ENCODE measurements at places on chromosomes 2 and 18.
A peak's percentile ranks its signal among the peaks of the same experiment; 100 is the strongest.

DNA sequence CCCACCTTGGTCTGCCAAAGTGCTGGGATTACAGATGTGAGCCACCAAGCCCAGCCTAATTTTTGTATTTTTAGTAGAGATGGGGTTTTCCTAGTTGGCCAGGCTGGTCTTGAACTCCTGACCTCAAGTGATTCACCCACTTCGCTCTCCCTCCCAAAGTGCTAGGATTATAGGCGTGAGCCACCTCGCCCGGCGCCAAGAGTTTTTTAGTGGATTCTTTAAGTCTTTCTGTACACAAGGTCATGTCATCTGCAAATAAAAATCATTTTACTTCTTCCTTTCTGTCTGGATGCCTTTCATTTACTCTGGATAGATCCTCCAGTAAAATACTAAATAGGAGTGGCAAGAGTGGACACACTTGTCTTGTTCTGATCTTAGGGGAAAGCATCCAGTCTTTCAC is 61.7 kb downstream of the KCMF1 start:
- no peak for DNase-seq

DNA sequence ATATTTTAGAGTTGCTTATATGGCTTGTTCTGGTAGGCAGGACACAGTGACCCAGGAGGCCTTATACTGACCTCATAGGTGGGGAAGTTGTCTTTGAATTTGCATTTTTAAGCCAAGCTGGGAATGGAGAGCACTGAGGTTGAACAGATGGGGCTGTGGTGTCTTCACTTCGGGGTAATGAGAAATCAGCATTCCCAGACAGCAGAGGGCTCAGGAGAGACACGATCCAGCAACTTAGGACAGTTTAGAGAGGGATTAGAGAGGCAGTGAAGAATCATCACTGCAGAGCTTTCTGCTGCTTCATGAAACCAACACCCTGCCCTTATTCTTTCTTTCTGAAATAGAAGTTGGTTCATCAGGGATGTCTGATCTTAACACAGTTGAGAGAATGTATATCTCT is 202.4 kb downstream of the TDRD15 start:
- no peak for DNase-seq

DNA sequence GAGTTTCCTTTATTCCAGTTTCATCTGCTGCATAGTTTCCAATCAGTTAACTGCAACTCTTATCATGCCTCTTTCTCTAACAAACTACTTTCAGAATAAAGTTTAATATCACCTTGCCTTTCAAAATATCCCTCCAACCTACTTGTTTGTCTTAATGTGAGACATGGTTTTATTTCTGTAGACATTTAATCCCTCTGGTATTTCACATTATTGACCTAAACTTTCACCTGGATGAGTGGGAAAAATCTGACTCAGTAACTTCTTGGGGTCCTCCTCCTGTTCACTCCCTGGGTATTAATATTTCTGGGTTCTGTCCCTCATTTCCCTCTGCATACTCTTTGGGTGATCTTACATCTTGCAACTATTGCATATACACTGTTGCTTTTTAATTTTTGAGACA is 27.9 kb downstream of the MSH6 start:
- no peak for DNase-seq

GRCh38 chr18:22253676-22254075 is 84.3 kb downstream of the GATA6 start:
- DNase-seq, result no peak

GRCh38 chr2:233979748-233980147 is 62.6 kb downstream of the TRPM8 start:
- DNase-seq, result no peak

DNA sequence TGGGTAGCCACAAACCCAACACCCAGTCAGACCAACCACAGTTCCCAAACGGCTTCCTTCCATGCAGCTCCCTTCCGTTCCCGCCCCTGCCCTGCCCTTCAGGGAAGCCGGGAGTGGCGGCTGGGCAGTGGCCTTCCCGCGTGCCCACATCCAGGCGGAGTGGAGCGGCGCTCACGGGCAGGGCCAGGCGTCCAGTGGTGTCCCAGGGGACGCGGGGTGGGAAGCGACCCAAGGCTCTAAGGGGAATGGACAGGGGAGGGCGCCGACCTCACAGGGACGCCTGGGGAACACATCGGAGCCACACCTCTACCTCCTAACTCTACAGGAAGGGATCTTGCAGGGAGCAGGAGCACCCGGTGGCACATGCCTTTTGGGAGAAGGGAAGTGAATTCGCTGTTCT is 225.9 kb upstream of the MGAT5 start:
- no peak for DNase-seq

- no peak for DNase-seq
Observed at GRCh38 chr2:20450201-20450999, 3.5 kb downstream of the RHOB start.

GRCh38 chr2:61763605-61764034 is 90.2 kb downstream of the FAM161A start:
- peak; percentile 77 for DNase-seq

GRCh38 chr18:57077005-57077765 is 69.7 kb upstream of the BOD1L2 start:
- no peak for DNase-seq

DNA sequence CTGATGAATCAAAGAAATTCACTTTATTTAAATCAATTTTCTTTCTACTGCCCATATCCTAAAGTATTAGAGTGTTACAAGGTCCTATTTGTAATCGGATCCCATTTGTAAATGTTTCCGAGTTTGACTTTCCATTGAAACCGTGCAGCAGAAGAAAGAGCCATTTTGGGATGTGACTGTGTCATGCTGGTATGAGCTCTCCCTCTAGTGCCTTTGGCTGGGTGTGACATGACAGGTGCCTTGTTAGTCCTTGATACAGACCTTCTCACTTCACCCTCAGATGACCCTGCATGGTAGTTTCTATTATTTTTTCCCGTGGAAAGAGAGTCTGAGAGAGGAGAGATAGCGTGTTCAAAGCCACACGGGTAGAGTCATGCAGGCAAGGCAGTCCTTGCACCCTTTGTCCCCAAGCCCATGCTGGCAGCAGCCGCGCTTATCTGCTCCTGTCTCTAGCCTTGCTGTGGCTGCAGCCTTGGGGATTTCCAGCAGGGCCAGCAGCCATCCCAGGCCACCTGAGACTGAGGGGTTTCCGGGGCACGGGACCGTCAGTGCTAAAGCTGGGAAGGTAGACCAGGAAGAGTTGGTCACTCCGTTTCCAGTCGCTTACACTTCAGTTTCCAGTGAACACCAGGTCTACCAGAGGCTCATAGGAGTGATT is 21.4 kb downstream of the CHMP1B start:
- no peak for DNase-seq

GRCh38 chr2:61911510-61911909 is 6.0 kb downstream of the COMMD1 start:
- DNase-seq, result no peak

DNA sequence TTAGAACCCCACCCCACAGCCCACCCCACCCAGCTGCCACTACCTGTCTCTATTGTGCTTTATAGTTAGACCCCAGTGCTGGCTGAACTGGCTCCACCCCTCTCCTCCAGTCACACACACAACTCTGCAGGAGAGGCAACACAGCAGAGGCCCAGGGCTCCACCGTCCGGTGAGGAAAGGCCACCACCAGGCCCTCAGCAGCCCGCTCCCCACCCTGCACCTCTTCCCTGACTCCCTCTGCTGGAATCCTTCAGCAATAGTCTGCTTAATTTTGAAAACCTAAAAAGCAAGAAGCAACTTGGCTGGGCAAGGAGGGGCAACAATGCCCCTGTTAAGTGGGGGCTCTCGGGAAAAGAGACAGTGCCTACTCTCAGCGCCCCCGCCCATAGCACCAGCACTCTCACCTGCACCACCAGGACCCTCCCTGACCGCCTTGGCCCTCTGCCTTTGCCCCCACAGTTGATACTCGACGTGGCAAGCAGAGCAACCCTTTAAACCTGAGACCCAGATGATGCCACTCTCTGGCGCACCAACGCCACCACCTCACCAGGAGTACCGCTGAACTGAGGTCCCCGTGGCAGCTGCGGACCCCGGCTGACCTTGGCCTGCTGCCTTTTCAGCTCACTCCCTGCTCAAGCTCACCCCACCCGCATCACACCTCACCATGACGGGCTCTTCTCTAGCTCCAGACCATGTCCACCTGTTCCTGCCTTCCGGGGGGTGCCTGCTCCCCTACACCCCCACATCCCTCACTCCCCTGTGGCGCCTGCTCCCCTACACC is 45.7 kb downstream of the NDUFA10 start:
- DNase-seq, result no peak

GRCh38 chr2:136154384-136154783 is 36.4 kb upstream of the CXCR4 start:
- no peak for DNase-seq

GRCh38 chr2:159225025-159226016 is 61.2 kb downstream of the WDSUB1 start:
- no peak for DNase-seq

DNA sequence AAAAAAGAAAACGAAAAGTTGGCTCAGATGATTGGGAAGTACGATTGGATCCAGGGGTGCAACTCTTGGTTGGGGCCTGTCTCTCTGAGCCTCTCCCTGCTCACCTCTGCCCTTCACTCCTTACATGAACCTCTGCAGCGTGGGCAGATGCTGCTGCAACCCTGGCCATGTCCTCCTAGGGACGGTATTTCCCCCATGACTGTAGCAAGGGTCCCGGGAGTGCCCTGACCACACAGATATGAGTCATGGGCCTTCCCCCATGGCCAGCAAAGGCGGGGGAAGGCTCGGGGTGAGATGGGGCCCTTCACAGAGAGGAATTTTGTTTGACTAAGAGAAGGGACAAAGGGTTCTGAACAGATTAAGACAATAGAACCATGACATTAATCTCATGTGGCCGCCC is 129.0 kb downstream of the NCK2 start:
- no peak for DNase-seq

DNA sequence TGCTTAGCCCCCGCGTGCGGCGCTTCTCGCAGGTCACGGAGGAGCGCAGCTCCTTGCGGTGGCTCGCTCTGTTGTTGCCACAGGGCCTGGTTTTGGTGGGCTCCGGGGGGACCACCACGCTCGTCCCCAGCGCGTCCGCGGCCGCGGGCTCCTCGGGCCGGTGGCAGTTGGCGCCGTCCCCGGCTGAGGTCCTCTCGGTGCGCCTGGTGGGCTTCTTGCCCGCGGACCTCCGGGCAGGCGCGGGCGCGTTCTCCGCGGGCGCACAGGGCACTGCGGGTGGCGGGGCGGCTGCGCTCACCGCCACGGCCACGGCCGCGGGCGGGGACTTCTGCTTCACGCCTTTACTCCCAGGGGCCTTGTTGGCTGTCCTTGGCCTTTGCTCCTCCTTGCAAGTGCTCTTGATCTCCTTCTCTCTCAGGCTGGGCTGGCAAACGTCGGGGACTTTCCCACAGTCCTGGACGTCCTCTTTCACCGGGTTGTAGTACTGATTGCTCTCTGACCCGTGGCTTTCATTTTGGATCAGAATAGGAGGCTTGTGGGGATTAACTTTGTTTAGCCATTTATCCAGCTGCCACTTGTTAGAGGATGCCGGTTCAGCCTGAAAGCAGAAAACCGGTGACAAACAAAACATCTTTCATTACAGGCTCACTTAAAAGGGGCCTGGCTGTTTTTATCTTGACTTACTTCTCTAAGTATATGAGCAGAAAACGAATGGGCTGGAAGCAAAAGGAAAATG is 104.0 kb upstream of the REV1 start:
- DNase-seq, result no peak

DNA sequence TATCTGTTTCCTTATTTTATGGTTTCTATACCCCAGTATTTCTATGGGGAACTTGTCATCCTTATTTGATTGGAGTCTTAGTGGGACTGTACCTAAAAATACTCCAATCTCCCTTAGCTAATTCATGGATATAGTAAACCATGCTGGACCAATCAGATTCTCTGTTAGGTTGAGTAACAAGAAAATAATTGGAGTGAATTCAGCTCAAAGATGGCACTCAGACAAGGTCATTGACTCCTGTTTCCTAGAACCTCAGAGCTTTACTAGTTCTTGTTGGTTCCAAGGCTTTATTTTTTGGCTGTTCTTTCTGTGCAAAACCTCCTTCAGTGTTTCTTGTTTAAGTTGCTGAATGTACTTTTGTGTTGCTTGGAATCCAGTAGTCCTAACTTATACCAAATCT is 31.9 kb upstream of the CPS1 start:
- DNase-seq, result no peak

- DNase-seq, result no peak
Observed at GRCh38 chr2:29062371-29062770, 12.0 kb downstream of the PCARE start.

- no peak for DNase-seq
Observed at GRCh38 chr2:105748566-105748965, 3.9 kb downstream of the NCK2 start.

GRCh38 chr18:54100920-54101470 is 123.5 kb downstream of the MBD2 start:
- DNase-seq, result no peak

DNA sequence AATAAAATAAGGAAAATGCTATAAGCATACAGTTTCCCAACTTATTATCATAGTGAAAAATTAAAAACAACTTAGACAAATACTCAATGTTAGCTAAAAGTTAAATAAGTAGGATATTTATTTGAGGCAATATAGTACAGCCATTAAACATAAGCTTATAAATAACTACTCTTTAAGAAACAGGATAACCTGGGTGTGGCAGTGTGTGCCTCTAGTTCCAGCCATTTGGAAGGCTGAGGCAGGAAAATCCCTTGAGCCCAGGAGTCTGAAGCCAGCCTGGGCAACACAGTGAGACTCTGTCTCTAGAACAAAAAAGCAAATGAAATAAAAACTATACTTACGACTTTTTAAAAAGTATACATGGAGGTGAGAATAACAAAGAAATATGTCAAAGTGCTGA is 39.7 kb downstream of the VIL1 start:
- DNase-seq, result no peak

DNA sequence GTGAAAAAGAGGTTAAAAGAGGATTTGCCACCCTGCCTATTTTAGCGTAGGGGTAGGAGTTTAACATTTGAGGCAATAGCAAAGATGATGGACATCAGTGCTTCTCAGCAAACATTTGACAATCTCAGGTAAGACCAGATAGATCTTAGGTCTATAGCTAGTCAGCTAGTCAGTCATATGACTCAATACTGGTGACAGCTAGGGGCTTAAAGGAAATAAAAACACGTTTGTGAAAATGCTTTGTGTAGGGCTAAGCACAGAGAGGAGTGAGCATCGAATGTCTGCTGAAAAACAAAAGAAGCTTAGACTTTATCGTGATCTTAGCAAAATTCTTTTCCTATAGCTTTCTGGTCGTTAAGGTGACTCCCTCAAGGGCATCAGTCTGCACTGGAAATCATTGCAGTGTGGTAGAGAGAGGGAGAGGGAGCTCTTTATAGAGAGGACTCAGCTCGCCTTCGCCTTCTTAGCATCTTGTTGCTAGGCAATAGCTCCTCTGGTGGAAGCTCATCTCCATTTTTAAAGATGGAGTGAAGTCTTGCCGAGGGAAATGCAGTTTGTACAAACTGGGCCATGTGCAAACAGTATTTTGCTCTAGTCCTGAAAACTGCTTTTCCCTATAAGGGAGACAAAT is 62.8 kb upstream of the SLC38A11 start:
- DNase-seq, result no peak

GRCh38 chr18:38032516-38032915 is 466.9 kb upstream of the CELF4 start:
- no peak for DNase-seq

Data from NCI-H1105 (cell line).